Upper lobe of left lung (tissue), 6 donors: ENCODE measurements at places on chromosomes 4 and X. TPM values are rescaled to one million over a fixed set of nuclear protein-coding genes. Genes with fewer than 3 reads are reported as not detected.

Gene CT45A2
- not detected for total RNA-seq

Gene SMIM43
- total RNA-seq = not detected

Gene MAP3K15
- total RNA-seq = 1.1 TPM

Gene KDM6A
- 27.0 TPM for total RNA-seq

Gene PAGE1
- total RNA-seq = not detected

GRCh38 chrX:151537572-151537971 lies 25.9 kb upstream of the PASD1 start:
- no peaks in the 10 kb centered on the region for H3K4me1 ChIP-seq
- no peaks in the 10 kb centered on the region for H3K27me3 ChIP-seq
- no peaks in the 10 kb centered on the region for H3K36me3 ChIP-seq
- DNase-seq = no peak
- H3K27ac ChIP-seq = no peak overlapping the region

DNA sequence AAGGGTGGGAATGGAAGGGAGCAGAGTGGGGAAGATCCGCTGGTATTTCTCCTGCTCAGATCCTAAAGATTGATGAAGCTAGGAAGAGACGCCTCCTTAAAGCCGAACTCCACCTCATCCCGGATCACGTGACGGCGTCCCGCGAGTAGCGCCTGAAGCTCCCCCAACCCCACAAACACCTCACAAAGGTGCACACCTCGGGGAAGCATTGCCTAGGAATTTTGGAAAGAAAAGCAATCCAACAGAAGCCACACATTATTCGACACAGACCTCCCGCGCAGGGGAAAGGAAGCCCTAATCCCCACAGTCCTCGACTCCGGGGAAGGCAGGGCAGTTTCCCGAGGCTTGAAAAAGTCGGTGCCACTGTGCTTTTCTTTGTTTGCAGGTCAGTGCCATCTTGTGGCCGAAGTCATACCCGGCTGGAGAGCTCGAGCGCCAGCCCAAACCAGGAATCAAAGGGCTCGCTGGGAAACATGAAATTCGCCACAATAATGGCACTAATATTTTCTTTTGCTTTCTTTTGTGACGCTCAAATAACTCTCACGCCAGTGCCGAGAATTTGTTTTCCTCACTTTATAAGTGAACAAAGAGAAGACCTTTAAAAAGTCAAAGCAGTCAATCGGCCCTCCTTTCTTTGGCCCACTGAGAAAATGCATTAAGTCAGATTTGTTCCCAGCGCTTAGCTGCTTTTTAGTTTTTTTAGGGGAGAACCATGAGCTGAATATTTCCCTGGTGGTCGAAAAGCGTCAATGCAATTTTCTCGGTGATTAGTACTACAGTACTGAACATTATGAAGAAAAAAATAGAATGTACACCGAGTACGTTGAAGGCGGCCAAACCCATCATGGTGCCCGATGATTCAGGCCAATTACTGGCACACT lies at the start of gene NPY1R:
NPY1R (minus strand) TSS at position 71 of the 881 bp plus-strand sequence. CDS start 6,042 bp downstream, outside the sequence.
- H3K4me3 ChIP-seq = peak within 1 kb of the TSS; percentile 55
- H3K36me3 ChIP-seq = no peaks in the 10 kb centered on the region
- H3K4me1 ChIP-seq = no peaks in the 10 kb centered on the region

- DNase-seq = no peak
- H3K4me3 ChIP-seq = no peak overlapping the region
- H3K27me3 ChIP-seq = no peaks in the 10 kb centered on the region
- no peak overlapping the region for H3K27ac ChIP-seq
These were observed 73.9 kb downstream of the LUZP4 start for GRCh38 chrX:115363372-115363771.

DNA sequence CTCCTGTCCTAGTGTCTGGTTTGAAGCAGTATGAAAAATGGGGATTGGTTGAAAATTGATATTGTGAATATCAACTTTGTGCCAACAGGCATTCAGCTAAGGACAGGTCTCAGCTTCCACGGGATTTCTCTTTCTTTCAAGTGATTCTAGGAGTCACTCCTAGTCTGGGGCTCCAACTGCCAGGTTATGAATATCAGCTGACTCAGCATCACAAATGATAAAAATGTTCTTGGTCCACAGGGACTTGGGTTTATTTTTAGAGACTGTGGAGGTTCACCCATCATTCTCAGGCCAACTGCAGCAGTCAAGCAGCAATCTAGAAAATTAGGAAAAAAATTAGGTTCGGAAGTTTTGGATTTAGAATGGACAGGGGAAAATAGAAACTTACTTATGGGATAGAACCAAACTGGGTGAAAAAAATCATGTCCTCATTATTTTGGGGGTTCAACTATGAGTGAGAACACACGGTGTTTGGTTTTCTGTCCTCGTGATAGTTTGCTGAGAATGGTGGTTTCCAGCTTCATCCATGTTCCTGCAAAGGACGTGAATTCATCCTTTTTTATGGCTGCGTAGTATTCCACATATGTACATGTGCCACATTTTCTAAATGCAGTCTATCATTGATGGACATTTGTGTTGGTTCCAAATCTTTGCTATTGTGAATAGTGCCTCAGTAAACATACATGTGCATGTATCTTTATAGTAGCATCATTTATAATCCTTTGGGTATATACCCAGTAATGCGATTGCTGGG lies 29.0 kb upstream of the TCP11X1 start:
- H3K4me3 ChIP-seq = no peak overlapping the region
- H3K36me3 ChIP-seq = no peaks in the 10 kb centered on the region
- no peaks in the 10 kb centered on the region for H3K4me1 ChIP-seq
- H3K27ac ChIP-seq = no peak overlapping the region
- no peak for DNase-seq
- no peaks in the 10 kb centered on the region for H3K27me3 ChIP-seq

GRCh38 chr4:112181358-112182000 lies 36.2 kb downstream of the FAM241A start:
- H3K4me1 ChIP-seq = no peaks in the 10 kb centered on the region
- DNase-seq = no peak
- H3K4me3 ChIP-seq = no peak overlapping the region
- no peaks in the 10 kb centered on the region for H3K36me3 ChIP-seq

DNA sequence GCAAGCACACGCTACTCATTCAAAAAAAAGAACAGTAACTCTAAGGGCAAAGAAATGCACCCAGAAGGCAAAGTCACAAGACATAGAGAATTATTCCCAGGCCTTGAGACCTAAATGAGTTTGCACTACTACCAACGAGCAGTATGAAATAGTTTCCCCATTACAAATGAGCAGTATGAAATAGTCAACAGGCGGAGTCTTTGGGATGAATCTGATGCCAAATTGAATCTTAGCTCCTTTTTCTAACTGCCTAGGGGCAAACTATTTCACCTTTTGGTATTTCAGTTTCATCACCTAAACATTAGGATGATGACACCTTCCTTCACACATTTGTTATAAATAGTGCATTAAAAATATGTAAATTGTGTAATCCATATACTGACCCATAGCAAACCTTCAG lies 213.0 kb upstream of the FAT4 start:
- H3K36me3 ChIP-seq = no peaks in the 10 kb centered on the region
- no peaks in the 10 kb centered on the region for H3K27me3 ChIP-seq
- DNase-seq = no peak
- H3K27ac ChIP-seq = no peak overlapping the region
